ENCODE measurements at places on chromosomes 12 and 14.

DNA sequence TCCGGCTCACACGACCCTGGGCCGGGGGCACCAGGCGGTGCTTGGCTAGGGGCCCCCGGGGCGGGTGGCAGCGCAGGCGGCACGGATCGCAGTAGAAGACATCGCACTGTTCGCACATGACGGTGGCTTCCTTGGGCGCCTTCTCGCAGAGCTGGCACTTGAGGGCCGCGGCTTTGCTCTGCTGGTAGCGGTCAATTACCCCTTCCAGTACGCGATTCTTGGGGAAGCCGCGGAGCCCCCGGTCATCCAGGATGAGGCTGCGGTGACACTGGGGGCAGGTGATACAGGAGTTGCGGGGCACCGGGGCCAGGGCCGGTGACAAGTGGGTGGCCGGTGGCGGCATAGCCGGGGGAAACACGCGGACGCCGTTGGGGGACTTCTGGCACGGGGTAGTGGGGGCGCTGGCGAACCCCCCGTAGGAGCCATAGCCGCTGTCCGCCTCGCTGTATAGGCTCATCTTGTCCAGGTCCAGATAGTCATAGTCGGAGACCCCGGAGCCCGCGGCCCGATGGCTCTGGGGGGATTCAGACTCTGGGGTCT, 553 bp downstream of the TRIM9 start:
- peak; percentile 69 for DNase-seq

DNA sequence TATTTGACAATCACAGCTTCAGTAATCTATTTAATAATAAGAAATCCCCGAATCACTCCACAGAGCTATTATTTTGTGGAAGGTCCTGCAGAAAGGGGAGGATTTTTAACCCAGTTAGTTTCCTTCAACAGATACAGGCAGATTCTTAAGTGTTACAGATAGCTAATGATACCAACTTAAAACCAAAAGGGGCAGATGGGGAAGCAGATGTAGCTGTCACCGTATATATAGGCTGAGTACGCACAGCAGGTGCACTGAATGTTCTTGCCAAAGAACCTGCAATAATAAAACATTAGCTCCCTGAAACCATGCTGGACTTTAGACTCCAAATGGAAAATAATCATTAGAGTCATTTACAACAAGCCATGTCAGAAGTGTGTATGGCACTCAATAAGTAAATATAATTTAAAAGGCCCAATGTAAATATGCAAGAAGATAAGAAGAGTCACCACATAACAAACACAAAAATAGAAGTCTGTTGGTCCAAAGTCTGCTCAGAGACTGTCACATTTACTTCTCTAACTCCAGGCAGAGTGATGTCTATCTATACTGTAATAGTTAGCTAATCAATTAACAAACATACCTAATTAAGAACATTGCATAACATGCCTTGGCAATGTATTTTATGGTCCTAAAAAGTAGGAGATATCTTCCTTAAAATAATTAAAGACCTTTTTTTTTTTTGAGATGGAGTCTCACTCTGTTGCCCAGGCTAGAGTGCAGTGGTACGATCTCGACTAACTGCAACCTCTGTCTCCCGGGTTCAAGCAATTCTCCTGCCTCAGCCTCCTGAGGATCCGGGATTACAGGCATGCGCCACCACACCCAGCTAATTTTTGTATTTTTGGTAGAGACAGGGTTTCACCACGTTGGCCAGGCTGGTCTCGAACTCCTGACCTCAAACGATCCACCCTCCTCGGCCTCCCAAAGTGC, 78.8 kb downstream of the SEC23A start:
- DNase-seq, result no peak

- no peak for DNase-seq
These were observed 100.0 kb downstream of the PPP2R5C start for GRCh38 chr14:101861464-101861863.

GRCh38 chr12:24404086-24404815, 454.8 kb upstream of the SOX5 start:
- no peak for DNase-seq

DNA sequence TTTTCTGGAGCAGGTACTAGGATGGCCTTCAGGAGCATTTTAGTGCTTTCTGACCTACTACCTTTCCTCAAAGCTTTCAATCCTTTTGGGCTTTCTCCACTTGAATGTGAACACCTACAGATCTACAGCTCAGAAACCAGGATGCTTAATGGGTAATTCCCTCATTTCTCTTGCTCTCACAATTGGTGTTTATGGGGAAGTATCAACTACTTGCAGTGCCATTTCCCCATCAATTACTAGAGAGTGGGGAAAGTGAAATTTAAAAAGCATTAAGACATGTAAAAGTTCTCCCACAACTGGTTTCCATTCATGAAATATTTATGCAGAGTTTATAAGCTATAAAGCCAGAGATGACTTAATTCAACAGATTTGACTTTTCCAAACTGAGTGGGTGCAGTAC, 2.1 kb upstream of the YY1 start:
- no peak for DNase-seq

DNA sequence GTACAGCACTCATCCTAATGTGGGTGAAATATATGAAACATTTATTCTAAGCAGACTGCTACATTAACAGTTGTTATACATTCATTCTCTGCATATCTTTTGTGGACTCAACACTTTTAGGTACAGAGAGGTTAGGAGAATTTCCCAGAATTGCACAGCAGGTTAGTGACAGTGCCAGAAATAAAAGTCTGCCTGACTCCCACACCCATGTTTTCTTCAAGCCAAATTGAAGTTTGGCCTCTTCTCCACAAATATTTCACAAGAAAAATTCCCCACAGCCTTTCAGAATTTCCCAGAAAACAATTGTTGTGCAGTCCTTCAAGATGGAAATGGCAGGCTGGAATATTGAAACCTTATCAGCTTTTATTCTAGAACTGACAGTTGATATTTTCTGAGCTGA, 464.8 kb downstream of the RAD51B start:
- DNase-seq, result no peak

- no peak for DNase-seq
These were observed 8.6 kb downstream of the SDS start for GRCh38 chr12:113395119-113395518.

DNA sequence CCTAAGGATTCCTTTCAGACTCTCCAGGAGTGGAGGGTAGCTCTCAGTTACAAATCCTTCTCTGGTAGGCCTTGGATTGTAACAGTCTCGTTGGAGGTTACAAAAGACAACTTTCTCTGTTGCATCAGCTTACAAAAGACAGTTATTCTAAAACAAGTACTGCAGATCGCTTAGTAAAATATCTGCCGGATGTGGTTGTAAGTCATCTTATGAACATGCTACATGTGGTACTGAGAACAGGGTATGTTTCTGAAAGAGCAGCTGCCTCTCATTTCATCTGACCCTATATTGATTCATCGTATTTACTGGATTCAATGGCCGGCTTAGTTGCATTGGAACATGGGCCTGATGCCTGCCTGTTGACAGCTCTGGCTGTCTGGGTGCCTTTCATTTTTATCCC, 157.4 kb downstream of the PTCSC3 start:
- DNase-seq, result no peak

GRCh38 chr12:14454098-14454907, 88.8 kb downstream of the ATF7IP start:
- DNase-seq, result no peak

- no peak for DNase-seq
These were observed 312.3 kb downstream of the PAWR start for GRCh38 chr12:79378496-79378895.

DNA sequence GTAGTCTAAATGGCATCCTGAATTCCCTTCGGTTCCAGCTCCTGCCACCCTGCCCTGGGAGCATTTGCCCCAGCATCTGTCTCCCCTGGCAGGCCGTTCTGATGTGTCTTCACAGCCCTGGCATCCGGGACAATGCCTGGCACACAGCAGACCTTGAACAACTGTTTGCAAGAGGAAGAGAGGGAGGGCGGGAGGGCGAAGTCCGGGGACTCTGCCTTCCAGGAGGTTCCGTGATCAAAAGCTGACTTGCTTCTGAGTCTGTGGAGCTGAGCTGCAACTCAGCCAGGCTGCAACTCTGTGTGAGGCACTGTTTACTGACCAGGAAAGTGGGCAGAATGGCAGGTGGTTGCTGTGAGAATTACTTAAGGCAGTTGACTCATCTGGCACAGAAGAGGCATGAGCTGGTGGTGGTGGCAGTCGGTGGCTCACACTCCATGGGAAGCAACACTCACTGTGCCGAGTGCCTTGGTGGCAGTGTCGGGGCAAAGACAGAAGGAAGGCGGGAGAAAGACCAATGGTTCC, 61.1 kb upstream of the DLK1 start:
- DNase-seq, result peak; percentile 3

- DNase-seq, result no peak
These were observed 20.1 kb upstream of the TEX22 start for GRCh38 chr14:105378199-105378598.

DNA sequence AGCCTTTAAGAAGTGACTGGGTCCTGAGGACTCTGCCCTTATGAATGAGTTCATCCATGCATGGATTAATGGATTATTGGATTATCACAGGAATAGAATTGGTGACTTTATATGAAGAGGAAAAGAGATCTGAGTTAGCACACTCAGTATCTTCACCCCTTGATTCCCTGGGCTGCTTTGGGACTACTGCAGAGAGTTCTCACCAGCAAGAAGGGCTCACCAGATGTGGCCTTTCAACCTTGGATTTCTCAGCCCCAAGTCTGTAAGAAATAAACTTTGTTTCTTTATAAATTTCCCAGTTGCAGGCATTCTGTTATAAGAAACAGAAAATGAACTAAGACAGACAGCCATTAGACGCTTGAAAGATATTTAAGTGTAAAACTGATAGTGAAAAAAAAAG, 509.2 kb downstream of the FLRT2 start:
- DNase-seq, result no peak

- no peak for DNase-seq
These were observed 206.3 kb upstream of the NOS1 start for GRCh38 chr12:117567644-117568216.

GRCh38 chr14:99566390-99567354, 37.3 kb downstream of the CCDC85C start:
- DNase-seq, result no peak

GRCh38 chr14:20440882-20441281, 4.9 kb upstream of the KLHL33 start:
- no peak for DNase-seq

DNA sequence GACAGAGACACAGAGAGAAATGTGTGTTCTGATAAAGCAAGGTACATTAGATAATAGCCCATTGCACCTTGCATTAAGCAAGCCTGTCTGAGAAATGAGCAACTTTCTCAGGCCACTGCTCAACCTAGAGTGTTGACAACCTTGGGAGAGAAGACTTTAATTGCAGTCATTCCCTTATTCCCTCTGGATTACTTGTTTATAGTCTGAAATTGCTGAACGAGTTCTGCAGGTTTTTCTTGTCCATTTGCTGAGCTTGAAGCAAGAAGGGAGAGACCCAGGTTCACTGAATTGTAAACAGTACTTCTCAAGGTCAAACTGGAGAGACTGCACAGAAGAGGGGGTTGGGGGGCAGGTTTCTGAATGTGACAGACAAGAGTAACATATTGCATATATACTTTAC, 159.4 kb upstream of the PLEKHG7 start:
- DNase-seq, result no peak

GRCh38 chr12:48988030-48988649, 10.0 kb downstream of the WNT1 start:
- DNase-seq, result no peak

DNA sequence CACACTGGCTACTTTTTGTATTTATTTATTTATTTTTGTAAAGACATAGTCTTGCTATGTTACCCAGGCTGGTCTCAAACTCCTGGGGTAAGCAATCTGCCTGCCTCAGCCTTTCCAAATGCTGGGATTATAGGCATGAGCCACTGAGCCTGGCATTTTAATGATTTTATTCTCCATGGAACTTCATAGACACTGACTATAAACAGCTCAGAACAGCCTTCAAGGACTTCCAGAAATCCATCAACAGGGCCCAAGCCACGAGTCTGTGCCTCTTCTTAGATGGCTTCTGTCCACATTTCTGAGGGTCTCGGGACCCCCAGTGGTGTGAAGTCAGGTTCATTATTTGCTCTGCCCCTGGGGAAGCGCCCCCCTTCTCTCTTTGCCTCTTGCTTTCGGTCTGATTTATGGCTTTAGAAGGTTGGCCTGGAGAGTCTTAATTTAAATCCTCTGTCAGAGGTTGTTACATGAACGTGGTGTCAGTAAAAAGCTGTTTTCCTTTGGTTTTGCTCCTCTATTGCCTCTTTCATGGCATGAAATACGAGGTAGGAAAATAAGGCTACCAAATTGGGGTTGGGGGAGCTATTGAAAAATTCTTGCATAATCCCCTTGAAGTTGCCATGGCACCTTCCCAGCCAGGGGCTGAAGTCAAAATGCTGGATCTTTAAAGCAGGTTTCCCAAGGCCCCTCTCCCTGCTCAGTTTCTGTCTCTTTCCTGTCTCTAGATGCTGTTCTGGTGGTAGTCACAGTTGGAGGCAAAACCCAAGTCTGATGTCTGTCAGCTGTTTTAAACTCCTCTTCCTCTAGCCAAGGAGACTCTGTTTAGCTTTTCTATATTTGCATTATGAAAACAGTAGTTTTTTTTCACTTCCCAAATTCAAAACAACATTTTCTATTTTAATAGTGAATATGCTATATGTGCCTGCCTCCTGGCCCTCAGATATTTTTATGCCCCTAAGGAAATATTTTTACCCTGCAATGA, 129.4 kb downstream of the SMOC1 start:
- DNase-seq, result no peak

DNA sequence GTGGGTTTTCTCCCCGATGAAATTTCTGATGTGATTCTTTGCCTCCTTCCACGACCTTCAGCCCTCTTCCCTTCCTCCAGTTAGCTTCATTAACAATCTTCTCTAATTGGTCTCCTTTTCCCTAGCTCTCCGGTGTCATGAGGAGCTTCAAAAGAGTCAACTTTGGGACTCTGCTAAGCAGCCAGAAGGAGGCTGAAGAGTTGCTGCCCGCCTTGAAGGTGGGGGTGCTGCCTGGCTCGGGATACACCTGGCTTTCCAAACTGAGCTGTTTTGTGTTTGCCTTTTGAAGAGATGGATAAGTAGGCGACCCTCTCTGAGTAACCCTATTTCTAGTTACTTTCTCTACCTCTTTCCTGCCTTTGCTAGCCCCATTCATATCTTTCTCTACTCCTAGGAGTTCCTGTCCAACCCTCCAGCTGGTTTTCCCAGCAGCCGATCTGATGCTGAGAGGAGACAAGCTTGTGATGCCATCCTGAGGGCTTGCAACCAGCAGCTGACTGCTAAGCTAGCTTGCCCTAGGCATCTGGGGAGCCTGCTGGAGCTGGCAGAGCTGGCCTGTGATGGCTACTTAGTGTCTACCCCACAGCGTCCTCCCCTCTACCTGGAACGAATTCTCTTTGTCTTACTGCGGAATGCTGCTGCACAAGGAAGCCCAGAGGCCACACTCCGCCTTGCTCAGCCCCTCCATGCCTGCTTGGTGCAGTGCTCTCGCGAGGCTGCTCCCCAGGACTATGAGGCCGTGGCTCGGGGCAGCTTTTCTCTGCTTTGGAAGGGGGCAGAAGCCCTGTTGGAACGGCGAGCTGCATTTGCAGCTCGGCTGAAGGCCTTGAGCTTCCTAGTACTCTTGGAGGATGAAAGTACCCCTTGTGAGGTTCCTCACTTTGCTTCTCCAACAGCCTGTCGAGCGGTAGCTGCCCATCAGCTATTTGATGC, 797 bp downstream of the ESPL1 start:
- no peak for DNase-seq
